ENCODE measurements at places on chromosomes 12 and 14. TPM values are rescaled to one million over a fixed set of nuclear protein-coding genes. Genes with fewer than 3 reads are reported as not detected.

The WNT1 gene
- polyA plus RNA-seq = not detected

The OAS2 gene
- polyA plus RNA-seq = 10.8 TPM

The MGST1 gene
- polyA plus RNA-seq = 69.9 TPM

The IKZF4 gene
- polyA plus RNA-seq = 1.5 TPM

The FGF6 gene
- not detected for polyA plus RNA-seq

The NGB gene
- not detected for polyA plus RNA-seq

The CEBPE gene
- 0.02 TPM for polyA plus RNA-seq
